ENCODE measurements at places on chromosomes 1 and 21.

- peak; percentile 84 for DNase-seq
These were observed 18.8 kb downstream of the RGS13 start for GRCh38 chr1:192654591-192655251.

DNA sequence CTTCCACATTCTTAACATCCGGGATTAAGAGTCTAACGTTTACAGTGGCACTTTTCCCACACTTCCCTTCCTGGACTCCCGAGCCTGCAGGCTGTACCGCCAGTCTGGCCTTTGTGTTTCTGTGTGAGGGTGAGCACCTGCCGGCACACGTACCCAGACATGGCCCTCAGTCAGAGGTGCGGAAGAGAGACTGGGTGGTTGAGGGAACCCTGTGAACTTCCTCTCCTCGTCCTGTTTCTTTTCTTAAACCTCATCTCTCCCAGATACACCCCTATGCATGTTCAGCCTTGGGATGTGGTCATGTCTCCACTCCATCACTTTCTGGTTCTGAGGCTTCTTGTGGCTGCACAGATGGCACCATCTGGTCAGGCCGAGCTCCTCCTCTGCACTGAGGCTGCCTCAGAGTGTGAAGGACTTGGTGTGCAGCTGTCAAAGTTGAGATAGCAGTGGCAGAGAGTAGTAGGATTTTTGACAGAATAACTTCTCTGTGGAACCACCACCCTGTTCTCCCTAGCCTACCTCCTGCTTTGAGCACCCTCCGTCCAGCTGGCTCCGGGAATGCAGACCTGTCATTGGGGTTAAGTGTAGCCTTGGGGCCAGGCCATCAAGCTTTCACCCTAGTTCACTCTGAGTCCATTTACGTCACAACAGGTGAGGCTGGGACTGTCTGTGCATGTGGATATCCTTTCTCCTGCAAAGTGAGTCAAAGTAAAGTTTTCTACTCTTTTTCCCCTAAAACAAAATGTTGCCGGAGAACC, 31.4 kb downstream of the VASH2 start:
- DNase-seq = no peak

DNA sequence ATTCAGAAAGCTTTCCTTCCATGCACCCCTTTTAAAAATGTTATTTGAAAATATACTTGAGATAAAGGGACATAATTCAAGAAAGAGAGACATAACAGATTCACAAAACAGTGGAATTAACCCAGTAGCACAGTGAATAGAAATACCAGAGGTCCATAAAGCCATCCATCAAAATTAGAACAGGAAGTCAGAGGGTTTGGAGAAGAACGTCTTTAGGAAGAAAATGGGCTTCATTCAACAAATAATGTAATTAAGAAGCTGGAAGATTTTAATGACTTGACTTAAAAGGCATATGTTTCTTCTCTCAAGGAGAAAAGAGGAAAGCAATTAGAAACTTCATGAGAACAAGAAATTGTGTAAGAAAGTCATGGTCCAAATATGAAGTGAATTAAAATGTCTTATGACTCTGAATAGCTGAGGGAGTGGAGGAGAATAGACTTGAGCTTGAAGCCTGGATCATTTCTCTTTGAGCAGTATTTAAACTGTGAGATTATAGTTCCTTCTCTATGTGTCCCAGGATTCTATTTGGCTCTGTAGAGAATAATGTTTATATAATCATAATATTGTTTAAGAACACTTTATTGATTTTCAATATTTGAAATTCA, 7.9 kb upstream of the HCRTR1 start:
- no peak for DNase-seq

DNA sequence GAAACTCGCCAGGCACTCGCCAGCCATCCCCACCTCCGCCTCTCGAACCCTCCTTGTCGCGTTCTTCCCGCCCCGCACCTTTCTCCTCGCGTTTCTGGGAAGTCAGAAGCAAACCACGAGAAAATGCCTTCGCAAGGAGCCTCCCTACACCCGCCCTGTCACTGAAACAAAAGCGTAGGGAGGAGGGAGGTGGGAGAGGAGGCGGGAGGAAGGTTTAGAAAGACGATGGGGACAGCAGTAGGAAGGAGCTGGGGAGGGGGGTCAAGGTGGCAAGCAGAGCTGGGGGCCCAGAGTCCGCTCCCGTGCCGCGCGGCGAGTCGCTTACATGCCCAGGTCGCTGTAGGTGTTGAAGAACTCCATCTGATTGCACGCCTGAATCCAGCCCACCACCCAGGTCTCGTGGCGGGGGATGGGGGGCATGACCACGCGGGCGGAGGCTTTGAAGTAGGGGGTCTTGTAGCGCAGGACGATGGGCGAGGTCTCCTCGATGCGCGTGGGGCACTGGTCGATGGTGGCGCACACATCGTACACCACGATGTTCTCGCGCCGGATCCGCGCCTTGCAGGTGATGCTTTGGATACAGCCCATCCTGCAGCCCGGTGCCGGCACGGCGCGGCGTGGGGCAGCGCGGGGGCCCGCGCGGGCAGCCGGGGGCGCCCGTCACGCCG, 1.0 kb downstream of the FAM78B start:
- no peak for DNase-seq

DNA sequence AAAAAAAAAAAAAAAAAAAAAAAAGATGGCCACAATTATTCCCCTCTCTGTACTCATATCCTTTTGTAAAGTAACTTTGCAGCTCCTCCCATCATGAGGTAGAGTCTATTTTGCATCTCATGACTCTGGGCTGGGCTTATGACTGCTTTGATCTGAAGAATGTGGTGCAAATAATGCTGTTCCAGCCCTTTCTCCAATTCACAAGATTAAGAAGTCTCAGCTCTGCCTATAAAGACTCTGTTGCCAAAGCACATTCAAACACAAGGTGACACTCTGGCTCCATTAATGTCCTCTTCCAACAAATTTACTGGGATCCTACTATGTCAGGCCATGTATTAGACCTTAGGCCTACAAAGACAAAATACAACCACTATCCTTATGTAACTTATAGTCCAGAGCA, 64.8 kb upstream of the PTCH2 start:
- DNase-seq = no peak

DNA sequence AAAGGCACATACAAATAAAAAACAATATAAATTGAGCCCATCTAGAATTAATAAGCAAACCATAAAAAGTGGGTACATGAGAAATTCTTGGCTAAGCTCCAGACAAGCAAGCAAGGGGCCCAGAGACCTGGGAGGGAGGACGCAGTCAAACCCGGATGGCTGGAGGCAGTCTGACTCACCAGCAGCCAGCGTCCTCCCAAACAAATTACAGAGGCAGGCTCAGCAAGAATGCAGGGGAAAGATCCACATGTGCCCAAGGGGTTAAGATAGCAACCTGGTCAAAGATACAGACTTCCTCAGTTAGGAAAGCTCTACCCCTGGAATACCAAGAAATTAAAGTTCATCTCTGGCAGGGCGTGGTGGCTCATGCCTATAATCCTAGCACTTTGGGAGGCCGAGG, 7.4 kb upstream of the TIAM1 start:
- peak; percentile 78 for DNase-seq

DNA sequence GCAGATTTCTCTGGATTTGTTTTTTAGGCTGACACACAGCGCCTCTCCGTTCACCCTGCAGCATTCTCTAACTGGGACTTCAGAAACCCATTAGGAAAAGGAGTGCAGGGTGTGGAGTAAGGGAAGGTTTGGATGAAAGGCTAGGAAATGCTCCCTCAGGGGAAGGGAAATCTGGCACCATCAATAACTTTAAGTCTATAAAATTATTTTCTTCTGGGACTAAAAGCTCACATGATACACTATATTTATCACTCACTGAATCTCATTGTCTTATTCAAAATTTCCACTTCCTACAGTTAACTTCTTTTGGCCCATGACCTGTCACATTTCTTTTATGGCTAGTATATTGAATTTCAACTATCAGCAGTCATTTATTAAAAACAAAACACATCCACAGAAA, 45.8 kb upstream of the HLX start:
- no peak for DNase-seq

DNA sequence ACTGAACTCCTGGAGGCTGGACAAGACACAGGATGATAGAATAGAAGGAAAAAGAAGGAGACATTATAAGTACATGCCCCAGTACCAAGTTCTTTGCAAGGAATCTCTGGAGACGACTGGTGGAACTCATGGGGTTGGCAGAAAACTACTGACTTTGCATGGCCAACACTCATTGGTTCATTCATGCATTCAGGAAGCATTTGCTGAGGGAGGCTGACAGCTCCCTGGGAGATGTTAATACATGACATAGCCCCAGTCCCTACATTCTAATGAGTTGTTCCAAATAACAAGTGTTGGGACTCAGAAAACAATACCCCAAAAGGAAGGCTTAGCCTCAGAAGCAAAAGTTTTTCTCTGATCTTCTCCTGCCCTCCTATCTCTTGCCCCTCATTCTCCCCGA, 172.8 kb upstream of the IRF2BP2 start:
- DNase-seq = peak; percentile 44

DNA sequence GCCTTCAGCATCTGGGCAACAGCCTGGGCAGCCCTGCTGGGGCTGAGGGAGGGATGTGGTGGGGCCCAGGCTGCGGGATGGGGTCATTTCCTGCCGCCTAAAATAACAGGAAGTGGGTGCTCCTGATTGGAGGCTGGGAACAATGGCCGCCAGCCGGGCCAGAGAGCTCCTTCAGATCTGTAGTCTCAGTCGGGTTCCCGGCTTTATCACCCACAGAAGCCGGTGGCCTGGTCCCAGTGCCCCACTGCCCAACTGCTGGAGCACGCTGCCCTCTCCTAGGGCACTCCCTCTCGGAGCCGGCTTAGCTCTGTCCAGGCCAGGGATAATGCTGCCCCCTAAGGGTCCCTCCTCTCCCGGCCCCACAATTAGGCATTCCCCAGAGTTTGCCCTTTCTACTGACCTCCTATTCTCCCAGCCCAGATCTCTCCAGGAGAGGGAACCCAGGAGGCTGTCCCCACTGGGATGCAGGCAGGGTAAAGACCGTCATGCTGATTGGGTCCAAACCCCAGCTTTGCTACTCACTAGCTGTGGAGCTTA, 5.1 kb downstream of the MAP7D1 start:
- DNase-seq = peak; percentile 76

- no peak for DNase-seq
These were observed 21.2 kb downstream of the CD1E start for GRCh38 chr1:158374860-158375259.

GRCh38 chr1:40344597-40344996, 27.5 kb upstream of the COL9A2 start:
- DNase-seq = no peak

DNA sequence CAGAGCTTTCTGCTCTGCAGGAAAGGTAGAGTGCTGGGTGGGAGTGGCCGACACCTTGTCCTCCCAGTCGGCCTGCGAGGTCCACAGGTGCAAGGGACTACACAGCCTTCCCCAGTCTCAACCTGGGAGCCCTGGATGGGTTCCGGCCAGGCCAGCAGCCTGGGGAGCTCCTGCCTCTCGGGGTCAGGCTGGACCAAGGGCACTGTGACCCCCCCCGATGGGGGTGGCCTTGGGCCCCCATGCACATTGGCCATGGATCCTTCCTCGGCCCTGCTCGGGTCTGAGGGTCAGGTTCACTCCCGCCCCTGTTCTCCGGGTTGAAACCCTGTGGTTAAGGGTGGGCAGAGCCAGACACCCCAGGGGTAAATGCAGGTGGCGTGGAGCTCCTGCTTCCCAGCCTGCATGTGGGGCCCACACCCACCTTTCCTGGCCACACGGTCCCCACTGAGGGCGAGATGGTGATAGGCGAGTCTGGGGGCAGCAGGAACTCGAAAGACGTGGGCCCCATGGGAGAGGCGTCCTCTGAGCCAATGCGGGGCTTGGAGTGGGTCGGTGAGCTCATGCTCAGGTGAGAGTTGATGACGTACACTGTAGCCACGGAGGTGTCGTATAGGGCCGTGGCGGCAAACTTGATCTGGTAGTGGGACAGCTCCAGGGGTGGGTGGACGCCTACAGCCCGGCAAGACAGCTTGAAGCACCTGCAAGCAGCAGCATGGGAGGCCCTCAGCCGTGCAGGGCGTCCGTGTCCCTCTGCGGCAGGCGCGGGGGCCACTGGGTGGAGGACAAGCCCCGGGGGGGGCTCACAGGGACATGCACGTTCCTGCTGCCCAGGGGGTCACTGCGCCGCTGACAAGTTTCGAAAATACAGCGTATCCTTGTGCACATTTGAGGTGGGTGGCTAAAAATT, 10.8 kb upstream of the TMEM52 start:
- no peak for DNase-seq

DNA sequence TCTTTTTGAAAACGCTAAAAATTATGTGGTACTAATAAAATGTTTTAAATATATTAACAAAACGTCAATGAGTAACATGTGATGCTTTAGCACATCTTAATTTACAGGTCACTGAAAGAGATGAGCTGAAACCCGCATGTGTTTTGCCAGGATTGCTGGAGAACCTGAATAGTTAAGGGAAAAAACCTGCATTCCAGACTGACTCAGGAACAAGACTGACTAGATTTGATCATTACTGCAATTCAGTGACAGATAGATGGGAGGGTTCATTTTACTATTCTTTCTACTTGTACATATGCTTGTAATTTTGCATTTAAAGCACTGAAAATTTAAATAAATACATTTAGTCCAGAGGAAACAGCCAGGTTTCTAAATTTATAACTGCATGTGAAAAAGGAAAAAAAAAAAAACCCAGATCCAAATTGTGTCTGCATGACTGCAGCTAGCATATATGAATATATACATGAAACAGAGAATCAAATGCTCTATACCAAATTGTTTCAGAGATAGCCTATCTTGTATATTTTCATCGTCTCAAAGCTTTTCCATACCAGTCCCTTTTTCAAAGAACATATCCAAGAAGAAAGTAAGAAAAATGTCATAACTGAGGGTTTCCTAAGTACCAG, 71.7 kb downstream of the APP start:
- peak; percentile 50 for DNase-seq

GRCh38 chr1:204258213-204259115, 44.7 kb upstream of the GOLT1A start:
- peak; percentile 63 for DNase-seq

GRCh38 chr1:5948681-5949005, 43.6 kb downstream of the NPHP4 start:
- DNase-seq = no peak

DNA sequence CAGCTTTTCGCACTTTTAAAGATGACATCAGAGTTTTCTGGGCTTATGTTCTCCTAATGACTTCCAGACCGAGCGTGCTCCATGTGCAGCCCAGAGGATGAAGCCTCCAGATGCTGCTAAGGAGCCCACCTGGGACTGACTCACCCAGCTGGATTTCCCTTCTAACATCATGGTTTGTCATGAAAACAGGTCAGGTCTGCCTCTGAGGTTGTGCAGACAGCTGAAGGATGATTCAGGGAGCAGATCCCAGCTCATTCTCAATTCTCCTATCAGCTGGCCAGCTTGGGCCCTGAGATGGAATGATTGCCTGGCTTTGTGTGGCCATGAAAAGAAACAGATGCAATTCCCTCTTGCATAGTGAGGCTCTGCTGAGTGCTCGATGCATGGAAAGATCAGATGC, 123.9 kb upstream of the DUSP10 start:
- DNase-seq = peak; percentile 60

DNA sequence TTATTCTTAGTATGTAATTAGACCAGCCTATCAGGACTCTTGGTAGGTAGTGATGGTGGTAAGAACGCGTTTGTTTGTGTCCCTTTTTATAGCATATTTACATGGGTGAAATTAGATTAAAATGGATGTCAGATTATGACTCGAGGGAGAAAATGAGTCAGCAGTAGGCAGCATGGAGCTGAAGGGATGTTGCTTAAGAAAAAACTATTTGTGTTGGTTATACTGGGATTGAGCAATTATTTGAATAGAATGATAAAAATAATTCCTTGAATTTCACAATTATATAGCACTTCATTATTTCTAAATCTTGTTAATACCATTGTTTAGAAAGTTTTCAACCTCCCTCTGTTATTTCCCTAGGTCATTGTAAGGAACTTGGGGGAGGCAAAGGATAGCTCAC, 348.8 kb downstream of the RYR2 start:
- no peak for DNase-seq
